ENCODE measurements at places on chromosomes 6 and 20.

- no peak for DNase-seq
These were observed 160.1 kb downstream of the ZFAND3 start for GRCh38 chr6:37979392-37980221.

DNA sequence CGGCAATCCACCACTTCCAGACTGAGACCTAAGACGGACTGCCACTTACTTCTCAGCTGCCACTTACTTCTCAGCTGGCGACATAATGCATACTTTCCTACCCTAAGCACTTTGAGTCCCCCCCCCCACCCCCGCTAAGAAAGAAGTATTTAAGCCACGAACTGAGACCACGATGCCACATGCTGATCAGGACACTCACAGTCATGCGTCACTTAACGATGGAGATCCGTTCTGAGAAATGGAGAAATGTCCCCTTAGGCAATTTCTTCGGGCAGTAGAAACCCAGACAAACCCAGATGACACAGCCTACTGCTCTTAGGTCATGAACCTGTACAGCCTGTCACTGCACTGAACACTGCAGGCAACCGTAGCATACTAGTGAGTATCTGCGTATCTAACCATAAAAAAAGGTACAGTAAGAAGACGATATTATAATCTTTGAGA lies 690 bp downstream of the IFNGR1 start:
- no peak for DNase-seq

DNA sequence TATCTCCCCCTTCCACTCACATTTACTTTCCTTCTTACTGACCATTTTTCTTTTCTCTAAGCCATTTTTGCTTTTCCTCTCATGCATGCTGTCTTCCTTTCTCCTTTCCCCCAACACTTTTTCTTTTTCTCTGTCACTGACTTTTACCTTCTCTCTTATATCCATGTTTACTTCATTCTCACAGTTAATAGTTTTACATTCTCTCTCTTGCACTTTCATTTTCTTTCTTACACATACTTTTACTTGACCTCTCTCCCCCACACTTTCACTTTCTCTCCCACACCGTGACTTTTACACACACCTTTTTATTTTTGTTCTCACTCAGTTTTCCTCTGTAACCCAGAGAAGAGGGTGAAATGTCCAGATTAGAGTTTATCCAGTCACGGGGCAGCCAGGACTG lies 636.3 kb downstream of the PTPRT start:
- DNase-seq: no peak

DNA sequence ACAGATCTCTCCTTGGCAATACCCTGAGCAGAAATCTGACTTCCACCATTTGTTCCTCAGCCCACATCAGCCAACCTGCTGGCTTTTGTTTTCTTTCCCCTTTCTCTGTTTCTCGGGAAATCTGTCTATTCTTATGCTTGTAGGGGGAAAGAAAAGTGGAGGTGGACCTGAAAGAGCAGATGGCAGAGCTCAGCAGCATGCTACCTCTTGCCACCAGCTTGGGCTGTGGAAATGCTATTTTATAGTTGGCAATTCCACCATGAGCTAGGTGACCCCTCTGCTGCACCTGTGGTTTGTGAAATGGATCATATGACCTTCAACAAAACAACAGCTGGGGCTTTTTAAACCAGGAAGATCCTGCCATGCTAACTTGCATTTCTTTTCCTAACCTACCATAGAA lies 6.8 kb upstream of the SPATS1 start:
- DNase-seq: no peak

- DNase-seq: no peak
These were observed 34.5 kb upstream of the DUSP22 start for GRCh38 chr6:257774-258173.
